NCI-H69 (cell line): ENCODE measurements at places on chromosomes 1 and 21.
A peak's percentile ranks its signal among the peaks of the same experiment; 100 is the strongest.

DNA sequence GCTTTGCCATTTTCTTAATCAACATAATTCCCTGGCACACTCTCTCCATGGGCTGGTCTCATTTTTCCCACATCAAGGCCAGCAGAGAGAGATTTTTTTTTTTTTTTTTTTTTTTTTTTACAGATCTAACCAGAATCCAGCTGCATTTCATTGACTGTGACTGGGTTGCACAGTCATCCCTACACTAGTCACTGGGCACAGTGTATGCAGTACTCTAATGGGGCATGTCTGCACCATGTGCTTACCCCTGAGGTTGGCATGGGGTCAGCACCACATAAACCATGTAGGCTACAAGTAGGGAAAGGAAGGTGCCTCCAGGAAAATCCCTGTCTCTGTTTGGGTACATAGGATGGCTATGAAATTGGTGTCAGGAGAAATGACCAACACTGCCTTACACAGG is 64.1 kb upstream of the LRP8 start:
- DNase-seq, result no peak

DNA sequence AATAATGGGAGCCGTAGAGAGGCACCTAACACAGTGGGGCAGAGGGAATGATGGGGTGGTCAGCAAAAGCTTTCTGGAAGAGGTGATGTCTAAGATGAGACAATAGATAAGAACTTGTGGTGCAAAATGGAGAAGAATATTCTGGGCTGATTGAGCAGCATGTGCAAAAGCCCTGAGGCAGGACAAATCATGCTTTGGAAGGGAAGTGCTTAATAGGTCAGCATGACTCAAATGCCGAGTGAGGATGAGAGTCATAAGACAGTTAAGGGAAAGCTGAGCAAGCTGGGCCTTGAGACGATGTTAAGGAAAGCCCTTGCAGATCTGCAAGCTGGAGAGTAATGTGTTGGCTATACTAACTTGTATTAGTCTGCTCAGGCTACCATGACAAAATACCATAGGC is 37.3 kb upstream of the ASB17 start:
- DNase-seq, result no peak

- DNase-seq, result no peak
These were observed 107.0 kb downstream of the SLC5A9 start for GRCh38 chr1:48329486-48329885.

- DNase-seq, result no peak
These were observed 3.7 kb upstream of the MTMR11 start for GRCh38 chr1:149940427-149940826.

- peak; percentile 9 for DNase-seq
These were observed 820.7 kb downstream of the NCAM2 start for GRCh38 chr21:21818898-21819297.

- no peak for DNase-seq
These were observed 78.6 kb downstream of the DUSP10 start for GRCh38 chr1:221663321-221663720.

DNA sequence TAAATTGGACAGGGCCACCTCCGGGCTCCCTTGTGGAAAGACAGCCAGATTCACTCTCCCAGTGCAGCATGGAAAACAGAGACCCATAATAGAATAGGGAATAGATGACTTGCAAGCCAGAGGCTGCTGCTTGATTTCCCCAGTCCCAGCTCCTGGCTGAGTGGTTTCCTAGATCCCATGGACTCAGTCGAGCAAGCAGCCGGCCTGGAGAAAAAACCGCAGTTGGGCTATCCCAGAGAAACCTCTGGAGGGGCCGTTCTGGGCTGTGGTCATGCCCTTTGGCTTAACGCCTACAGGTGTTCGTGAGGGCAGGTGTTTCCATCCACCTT is 61.7 kb downstream of the ELK4 start:
- DNase-seq, result no peak

DNA sequence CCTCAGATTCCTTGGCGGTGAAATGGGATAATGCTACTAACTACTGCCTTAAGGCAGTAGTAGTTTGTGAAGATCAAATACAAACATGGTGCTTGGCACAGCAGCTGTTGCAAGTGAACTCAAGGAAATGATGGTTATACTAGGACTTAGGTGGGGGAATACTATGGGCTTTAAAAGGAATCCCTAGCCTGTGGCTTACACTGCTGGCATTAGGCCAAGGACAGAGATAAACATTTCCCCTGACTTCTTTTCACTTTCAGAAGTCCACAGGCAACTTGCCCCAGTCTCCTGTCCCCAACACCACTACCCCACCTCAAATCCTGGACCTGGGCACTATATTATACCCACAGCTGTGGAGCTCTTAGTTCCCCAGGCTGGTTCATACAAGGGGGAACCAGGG is 13.1 kb upstream of the VAMP4 start:
- DNase-seq, result no peak

DNA sequence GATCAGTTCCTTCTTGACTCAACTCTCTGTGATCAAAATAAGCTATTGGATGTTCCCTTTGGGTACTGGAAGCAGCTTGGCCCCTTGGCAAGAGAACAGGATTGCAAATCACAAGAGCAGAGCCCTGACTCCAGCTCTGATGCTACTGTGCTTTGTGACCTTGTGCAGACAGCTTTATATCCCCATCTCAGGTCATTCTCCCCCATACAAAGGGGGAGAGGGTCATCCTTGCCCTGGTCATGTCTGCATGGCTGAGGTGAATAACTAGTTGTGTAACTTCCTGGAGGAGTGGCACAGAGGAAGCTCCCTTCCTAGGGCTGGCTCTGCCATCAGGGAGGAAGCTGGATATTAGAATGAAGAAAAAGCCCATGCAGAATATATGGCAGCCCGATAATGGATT is 142.9 kb downstream of the DHRS3 start:
- no peak for DNase-seq

DNA sequence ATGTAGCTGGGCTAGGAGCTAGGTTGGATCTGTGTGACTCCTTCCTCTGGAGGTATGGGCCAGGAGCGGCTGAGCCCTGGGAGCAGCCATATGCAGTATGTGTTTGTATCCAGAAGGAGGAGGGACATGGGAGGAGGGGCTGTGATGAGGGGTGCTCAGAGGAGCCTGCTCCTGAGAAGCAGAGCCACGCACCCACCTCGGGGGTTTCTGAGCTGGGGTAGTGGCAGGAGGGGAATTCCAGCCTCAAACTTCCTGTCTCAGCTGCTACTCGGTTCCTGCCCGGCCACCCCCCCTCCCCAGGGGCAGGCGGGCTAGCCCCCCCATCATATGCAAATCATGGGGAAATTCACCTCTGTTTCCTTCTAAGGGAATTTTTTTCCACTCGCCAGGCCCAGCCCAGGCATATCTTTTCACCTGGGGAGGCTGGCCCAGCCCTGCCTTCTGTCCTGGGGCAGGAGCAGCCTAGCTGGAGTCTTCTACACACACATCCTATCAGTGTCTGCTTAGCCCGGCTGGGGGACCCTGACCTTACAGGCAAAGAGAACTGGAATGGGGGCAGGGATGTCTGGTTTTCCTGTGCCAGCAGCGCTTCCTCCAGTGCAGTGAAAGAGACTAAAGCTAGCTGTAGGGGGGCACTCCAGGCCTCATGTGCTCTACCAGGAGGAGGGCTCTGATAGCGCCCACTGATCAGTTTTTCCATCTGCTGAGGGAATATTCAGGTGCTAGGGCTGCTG is 3.0 kb downstream of the ZC3H12A start:
- peak; percentile 47 for DNase-seq

DNA sequence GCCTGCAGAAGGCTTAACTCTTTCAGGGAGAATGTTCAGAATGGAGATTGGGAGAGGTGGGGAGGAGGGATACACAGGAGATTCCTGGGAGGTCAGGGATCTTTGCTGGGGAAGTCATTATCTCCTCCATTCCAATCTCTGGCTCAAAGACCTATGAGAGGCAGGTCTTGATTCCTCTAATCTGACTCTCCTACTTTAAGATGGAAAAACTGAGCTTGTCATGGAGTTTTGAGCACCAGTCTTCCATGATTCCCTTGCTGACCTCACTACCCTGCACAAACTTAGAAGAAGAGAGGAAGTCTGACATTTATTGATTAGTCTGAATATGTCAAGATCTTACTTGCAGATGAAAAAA is 41.5 kb upstream of the SYNC start:
- DNase-seq, result no peak

DNA sequence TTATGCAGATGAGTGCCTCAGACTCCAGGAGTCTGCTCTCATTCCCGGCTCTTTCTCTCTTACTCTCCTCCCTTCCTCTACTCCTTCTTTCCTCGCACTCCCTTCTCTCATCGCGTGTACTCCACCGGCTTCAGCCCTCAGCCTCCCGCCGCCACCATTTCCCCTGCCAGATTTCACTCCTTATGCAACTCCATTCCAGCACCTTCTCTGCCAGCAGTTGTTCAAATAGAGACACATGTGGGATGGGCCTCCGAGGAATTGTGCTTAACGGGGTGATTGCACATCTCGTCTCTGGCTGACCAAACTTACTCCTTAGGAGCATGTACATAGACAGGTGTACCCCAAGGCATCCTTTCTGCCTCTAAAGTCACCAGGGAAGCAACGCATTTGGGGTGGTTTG is 2.1 kb downstream of the CNTN2 start:
- DNase-seq, result no peak
